ENCODE measurements at places on chromosomes 2 and 18.

DNA sequence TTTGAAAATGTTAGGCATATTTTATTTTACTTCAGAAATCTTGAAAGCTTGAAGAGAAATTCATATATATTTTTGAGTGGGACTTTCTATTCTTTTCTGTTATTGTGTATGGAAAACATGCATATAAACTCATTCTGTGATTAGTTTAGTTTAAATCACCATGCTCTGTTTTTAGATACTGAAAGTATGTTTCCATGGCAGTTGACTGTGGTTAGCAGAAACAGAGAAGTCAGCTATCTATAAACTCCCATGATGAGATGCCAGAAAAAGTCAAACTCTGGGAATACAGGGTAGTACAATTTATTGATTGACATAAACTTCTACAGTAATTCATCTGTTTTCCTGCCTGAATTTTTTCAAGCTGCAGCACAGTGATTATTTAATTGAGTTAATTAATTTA is 905.3 kb upstream of the VRK2 start:
- DNase-seq: no peak

DNA sequence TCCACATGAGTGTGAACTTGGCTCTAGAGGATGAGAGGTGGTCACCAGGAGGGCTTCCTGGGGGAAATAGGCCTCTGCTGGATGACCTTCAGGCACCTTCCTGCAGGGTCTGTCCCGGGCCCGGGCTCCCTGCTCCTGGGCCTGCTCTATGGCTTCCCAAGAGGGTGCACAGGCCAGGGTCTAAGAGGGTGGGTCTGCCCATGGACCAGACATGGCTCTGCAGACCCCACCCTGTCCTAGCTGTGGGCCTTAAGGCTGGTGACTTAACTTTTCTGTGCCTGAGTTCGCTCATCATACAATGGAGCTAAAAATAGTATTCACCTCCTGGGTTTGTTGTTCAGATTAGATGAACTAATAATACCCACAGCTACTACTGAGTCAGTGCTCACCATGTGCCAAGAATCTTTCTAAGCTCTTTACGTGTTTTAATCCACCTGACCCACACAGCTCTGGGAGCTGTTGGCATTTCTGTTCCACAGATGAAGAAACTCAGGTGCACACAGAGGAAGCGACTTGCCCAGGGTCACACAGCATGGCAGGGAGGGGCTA is 14.4 kb downstream of the INHBB start:
- no peak for DNase-seq

- DNase-seq: no peak
Observed at GRCh38 chr2:222743251-222743812, 71.9 kb downstream of the MOGAT1 start.

- no peak for DNase-seq
Observed at GRCh38 chr2:43329637-43330036, 103.2 kb upstream of the ZFP36L2 start.

DNA sequence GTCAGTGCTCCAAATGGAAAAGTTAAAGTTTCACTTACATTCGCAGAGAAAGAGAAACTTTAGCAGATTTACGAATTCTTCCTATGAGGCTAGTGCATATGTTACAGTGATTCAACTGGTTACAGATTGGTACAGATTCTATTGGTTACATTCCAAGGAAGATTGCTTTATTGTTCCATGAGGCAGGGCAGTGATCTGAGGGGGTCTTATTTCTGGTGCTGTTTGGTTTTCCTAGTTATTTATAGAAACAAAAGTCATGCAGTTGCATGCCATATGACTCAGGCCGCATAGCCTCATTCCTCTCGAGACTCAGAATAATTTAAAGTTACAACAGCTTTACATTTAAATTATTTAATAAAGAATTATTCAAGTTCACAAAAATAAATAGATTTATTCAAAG is 385.4 kb upstream of the SYT4 start:
- no peak for DNase-seq

DNA sequence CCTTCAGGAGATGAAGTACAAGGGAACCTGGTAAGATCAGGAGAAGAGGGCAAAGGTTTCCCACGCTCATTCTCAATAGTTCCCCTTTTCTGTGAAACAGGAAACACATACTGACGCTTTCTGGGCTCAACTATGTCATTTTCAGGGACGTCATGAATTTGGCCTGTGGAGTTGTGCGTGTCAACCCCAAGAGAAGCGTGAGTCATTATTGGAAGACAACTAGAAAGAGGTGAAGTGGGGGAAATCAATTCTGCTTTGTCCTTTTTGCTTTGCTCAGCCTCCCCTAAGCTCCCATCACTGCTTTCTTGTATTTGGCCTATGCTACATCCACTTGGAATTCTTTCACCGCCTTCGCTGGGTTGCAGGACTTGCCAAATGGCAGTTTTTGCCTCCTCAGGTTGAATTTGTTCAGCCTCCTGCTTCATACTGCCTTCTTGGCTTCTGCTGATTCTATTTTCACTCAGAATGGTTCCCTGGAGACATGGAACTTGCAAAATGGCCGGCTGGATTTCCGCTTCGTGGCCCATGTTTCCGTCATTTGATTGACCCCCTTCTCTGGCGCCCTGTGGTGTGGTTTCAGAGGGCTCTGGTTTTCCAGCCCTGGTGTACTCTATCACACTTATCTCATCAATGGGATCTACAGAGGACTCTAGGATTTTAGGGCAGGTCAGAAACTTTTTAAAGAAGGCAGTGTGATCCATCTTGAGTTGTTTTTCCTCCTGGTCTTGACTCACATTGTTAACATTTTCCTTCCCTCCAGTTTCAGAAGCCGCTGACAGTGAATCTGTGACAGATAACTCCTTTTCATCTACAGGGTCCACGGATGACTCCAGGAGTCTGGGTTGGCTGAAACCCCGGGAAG is 93.3 kb downstream of the ALPK2 start:
- DNase-seq: peak; percentile 65

DNA sequence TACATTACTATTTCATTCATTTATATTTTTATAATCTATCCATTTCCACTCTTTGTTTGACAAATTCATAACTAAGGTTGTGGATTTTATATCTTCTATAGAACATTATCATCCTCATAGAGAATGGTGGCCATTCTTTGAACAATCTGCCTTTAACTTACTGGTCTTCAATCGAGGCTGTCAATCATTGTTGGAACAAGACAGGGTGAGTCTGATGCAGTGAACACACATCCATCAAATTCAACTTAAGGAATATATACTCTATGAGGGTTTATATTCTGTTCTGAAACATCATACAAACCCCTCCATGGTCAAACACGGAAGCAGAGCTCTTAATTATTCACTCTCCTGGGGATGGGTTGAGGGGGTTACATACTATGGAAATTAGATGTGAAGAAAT is 28.3 kb upstream of the KLF7 start:
- DNase-seq: no peak

GRCh38 chr2:174575124-174575776 is 22.4 kb downstream of the WIPF1 start:
- DNase-seq: no peak

GRCh38 chr18:44123743-44124142 is 556.9 kb upstream of the SETBP1 start:
- DNase-seq: no peak

- DNase-seq: no peak
Observed at GRCh38 chr2:191690327-191690726, 12.4 kb downstream of the NABP1 start.

- no peak for DNase-seq
Observed at GRCh38 chr2:185807351-185807750, 68.7 kb downstream of the FSIP2 start.

- no peak for DNase-seq
Observed at GRCh38 chr18:44911773-44912172, 231.1 kb downstream of the SETBP1 start.
